ENCODE measurements at places on chromosomes 6 and 20. TPM values are rescaled to one million over a fixed set of nuclear protein-coding genes. Genes with fewer than 3 reads are reported as not detected.

GRCh38 chr6:108874470-108875160, 26.4 kb downstream of the ARMC2 start:
- H3K27ac ChIP-seq: peak overlapping the region; percentile 79
- peaks cover 39% of the 10 kb centered on the region for H3K4me1 ChIP-seq
- DNase-seq: no peak

C4B gene
- total RNA-seq: 44.3 TPM

DNA sequence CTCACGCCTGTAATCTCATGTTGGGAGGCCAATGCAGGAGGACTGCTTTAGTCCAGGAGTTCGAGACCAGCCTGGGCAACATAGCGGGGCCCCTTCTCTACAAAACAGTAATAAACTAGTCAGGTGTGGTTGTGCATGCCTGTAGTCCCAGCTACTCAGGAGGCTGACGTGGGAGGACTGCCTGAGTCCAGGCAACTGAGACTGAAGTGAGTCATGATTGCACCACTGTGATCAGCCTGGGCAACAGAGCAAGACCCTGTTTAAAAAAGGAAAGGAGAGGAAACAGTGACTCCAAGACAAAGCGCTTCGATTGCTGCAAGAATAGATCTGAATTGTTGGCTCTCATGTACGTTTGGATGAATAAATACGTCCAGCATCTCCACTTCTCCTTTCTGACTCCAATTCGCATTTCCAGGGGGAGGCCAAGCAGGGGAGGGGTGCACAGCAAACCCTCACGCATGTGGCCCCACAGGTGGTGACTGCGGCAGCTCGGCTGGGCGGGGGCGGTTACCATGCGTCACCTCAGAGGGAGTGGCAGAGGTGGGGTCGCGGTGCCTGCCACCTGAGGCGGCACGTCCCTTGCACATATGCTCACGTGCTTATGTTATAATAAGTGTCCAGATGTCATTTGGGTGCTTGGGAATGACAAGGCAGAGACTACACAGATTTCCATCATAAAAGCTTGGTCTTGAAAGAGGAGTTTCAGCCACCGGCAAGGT, 95.1 kb upstream of the MPC1 start:
- no peaks in the 10 kb centered on the region for H3K27me3 ChIP-seq
- H3K36me3 ChIP-seq: no peaks in the 10 kb centered on the region
- H3K4me1 ChIP-seq: no peaks in the 10 kb centered on the region
- H3K4me3 ChIP-seq: no peak overlapping the region
- no peak overlapping the region for H3K27ac ChIP-seq

POM121L2 gene
- total RNA-seq: not detected

DNA sequence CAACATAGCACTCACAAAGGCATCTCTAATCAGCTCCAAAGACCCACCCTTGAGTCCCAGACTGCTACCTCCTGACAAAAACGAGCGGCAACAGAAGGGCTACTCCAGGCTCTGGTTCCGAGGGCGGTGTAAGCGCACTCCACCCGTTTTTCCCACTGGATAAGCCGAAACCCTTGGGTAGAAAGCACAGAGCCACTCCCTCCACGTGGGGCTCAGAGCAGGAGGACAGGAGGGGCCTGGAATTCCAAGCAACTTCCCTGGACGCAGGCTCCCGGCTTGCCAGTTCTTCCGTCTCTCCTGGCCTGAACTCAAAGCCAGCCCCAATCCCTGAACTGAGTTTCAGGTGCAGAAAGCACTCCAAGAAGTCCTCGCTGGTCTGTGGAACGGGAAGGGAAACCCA, 7.4 kb downstream of the GMEB2 start:
- DNase-seq: no peak
- no peaks in the 10 kb centered on the region for H3K4me1 ChIP-seq
- peaks cover 25% of the 10 kb centered on the region for H3K36me3 ChIP-seq
- H3K27ac ChIP-seq: no peak overlapping the region

PEX3 gene
- total RNA-seq: 16.2 TPM

- no peak for DNase-seq
- H3K36me3 ChIP-seq: no peaks in the 10 kb centered on the region
- no peaks in the 10 kb centered on the region for H3K27me3 ChIP-seq
Measured at GRCh38 chr6:139587469-139587868, 213.0 kb upstream of the CITED2 start.

- no peaks in the 10 kb centered on the region for H3K4me1 ChIP-seq
- H3K4me3 ChIP-seq: no peak overlapping the region
- H3K27me3 ChIP-seq: no peaks in the 10 kb centered on the region
- no peak overlapping the region for H3K27ac ChIP-seq
- DNase-seq: no peak
Measured at GRCh38 chr6:33905071-33905609, 101.3 kb upstream of the MLN start.

DNA sequence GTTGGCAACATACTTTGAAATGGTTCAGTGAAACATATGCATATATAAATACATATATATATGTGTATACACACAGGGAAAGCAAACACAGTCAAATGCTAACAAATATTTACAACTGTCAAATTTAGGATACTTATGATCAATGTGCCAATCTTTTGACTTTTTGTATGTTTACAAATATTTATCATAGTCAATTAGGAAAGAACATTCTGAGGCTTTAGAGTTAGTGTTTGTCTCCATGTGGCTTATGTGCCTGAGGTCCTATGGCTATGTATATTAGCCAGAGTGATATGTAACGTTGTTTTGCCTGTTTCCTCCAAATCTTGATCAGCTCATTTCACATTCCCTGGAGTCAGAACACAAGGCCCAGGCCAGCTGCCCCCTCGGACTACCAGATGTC, 126.5 kb upstream of the MAN1A1 start:
- DNase-seq: no peak
- H3K27ac ChIP-seq: no peak overlapping the region
- no peaks in the 10 kb centered on the region for H3K36me3 ChIP-seq
- no peaks in the 10 kb centered on the region for H3K4me1 ChIP-seq

MYB gene
- total RNA-seq: not detected

GRCh38 chr6:13870214-13870830, 54.4 kb upstream of the RNF182 start:
- no peak overlapping the region for H3K4me3 ChIP-seq
- DNase-seq: no peak
- H3K27ac ChIP-seq: no peak overlapping the region
- peaks cover 12% of the 10 kb centered on the region for H3K4me1 ChIP-seq
- H3K36me3 ChIP-seq: no peaks in the 10 kb centered on the region

ZSCAN9 gene
- total RNA-seq: 29.0 TPM

GRCh38 chr6:75418233-75418632, 75.4 kb downstream of the FILIP1 start:
- H3K27ac ChIP-seq: no peak overlapping the region
- no peak overlapping the region for H3K4me3 ChIP-seq
- no peaks in the 10 kb centered on the region for H3K27me3 ChIP-seq
- no peak for DNase-seq
- H3K4me1 ChIP-seq: peaks cover 34% of the 10 kb centered on the region

CST4 gene
- total RNA-seq: not detected

RIMS1 gene
- 3.5 TPM for total RNA-seq

TREM2 gene
- 9.8 TPM for total RNA-seq

PARD6B gene
- total RNA-seq: 10.7 TPM

SNAI1 gene
- total RNA-seq: 19.1 TPM

DNA sequence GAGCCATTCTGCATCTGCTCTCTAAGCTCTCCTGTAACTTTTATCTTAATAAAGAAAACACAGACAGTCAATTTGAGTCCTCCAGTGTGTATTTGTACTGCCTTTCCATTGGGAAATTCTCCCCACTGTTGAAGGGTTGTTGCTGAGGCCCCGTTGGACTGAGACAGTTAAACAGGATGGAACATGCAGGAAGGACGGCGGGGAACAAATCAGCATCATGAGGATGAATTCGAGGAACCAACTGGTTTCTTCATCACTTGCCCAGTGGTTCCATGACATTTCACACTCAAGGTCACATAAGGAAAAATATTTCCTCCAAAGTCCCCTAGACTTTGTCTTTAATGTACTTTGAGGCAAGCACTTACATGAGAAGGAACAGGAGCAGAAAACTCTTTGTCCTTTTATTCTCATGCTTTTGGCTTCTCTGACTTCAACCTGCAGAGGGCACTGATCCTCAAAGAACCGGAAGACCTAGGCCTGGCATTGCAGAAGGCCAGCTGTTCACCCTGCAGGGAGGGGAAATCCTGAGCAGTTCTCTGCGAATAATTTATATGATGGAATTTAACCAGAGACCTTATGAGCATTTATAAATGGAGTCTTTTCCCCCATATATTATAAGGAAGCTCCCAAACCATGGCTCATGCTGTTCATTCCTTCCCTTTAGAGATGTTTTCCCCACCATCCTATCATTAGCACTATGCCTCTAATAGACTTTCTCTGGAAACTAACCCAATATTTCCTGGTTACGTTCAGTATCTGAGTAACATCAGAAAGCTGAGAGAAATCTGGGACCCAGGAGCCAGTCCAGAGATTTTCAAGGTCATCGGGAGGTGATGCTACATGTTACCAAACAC, 55.2 kb upstream of the ADGRF1 start:
- no peaks in the 10 kb centered on the region for H3K36me3 ChIP-seq
- no peaks in the 10 kb centered on the region for H3K27me3 ChIP-seq
- H3K27ac ChIP-seq: no peak overlapping the region
- DNase-seq: no peak
- H3K4me1 ChIP-seq: no peaks in the 10 kb centered on the region

GRCh38 chr20:29873946-29874345, 1383.5 kb upstream of the DEFB115 start:
- no peak for DNase-seq
- no peak overlapping the region for H3K27ac ChIP-seq
- H3K4me3 ChIP-seq: no peak overlapping the region
- no peaks in the 10 kb centered on the region for H3K27me3 ChIP-seq

GPX5 gene
- not detected for total RNA-seq

ATP9A gene
- 54.4 TPM for total RNA-seq

- no peaks in the 10 kb centered on the region for H3K36me3 ChIP-seq
- H3K27ac ChIP-seq: no peak overlapping the region
- H3K27me3 ChIP-seq: no peaks in the 10 kb centered on the region
- H3K4me1 ChIP-seq: no peaks in the 10 kb centered on the region
- DNase-seq: no peak
- peak overlapping the region; percentile 39 for H3K4me3 ChIP-seq
Measured at GRCh38 chr6:142913036-142913510, 31.9 kb downstream of the HIVEP2 start.

DNA sequence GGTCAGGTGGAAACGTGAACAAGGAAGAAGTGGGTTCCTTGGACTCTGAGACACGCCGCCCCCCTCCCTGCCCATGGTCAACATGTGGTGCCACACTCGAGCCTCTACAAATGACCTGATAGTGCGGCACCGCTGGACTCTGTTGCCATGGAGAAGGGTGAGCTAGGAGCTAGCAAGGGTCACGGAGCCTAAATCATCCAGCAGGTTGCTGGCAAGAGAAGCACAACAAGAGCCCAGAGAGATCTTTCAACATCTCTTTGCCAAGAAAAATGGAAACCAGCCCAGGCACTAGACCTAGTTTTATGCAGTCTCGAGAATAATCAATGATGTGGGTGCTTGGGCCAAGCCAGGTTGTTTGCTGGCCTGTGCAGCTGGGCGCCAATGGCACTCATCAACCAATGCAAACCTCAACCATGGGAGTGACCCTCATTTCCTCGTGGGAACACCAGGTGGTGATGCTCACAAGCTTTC, 69.5 kb downstream of the NOL4L start:
- no peak overlapping the region for H3K4me3 ChIP-seq
- H3K27ac ChIP-seq: no peak overlapping the region
- no peak for DNase-seq
- H3K4me1 ChIP-seq: no peaks in the 10 kb centered on the region
- H3K27me3 ChIP-seq: no peaks in the 10 kb centered on the region

GPR63 gene
- 0.99 TPM for total RNA-seq

VGLL2 gene
- total RNA-seq: not detected

GRCh38 chr20:23419995-23420901, 1.0 kb downstream of the NAPB start:
- H3K4me3 ChIP-seq: peak overlapping the region; percentile 97
- no peak for DNase-seq
- H3K4me1 ChIP-seq: peaks cover 16% of the 10 kb centered on the region
- no peaks in the 10 kb centered on the region for H3K36me3 ChIP-seq
- no peaks in the 10 kb centered on the region for H3K27me3 ChIP-seq
- H3K27ac ChIP-seq: peak overlapping the region; percentile 93

KCNG1 gene
- 0.41 TPM for total RNA-seq

DNA sequence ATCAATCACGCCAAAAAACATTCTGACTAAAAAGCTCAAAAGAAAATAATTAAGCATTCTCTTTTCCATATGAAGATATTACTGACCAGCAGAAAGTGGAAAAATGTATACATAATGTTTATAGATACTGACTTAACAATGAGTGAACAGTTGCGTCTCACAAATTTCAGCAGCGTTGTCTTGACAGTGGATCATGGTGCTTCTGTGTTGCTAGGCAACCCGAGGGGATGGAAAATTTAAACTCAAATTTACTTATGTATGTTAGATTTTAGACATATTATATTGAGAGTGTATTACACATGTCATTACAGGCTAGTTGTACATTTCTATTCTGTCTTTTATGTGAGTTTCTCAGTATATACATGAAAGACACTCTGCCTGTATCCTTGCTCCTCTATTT, 110.2 kb downstream of the LAMA2 start:
- H3K27ac ChIP-seq: no peak overlapping the region
- no peak overlapping the region for H3K4me3 ChIP-seq
- no peaks in the 10 kb centered on the region for H3K36me3 ChIP-seq
- H3K4me1 ChIP-seq: no peaks in the 10 kb centered on the region
- no peak for DNase-seq

- H3K27me3 ChIP-seq: no peaks in the 10 kb centered on the region
- no peak for DNase-seq
- peaks cover 7% of the 10 kb centered on the region for H3K4me1 ChIP-seq
Measured at GRCh38 chr6:169424821-169425240, 171.2 kb upstream of the THBS2 start.

DNA sequence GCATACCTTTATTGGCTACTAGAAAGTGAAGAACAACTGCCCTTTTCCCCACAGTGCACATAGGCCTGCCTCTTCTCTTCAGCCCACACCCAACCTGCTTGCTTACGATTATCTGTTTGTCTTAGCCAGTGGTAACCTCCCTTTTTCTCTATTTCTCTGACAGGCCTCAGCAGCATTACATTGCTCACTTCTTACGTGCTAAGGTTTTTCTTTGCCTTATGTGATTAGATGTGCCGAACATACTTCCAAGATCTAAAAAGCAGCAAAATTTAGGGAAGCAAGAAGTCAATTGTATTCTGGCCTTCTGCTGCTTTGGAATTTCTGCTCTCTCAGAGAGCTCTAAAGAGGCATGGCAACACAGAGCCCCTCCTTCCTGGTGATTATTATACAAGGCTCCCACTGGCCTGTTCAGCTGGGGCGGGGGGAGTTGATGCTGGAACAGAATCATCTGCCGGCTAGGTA, 7.0 kb downstream of the B4GALT5 start:
- no peak for DNase-seq
- no peak overlapping the region for H3K4me3 ChIP-seq
- no peaks in the 10 kb centered on the region for H3K27me3 ChIP-seq
- peaks cover 12% of the 10 kb centered on the region for H3K4me1 ChIP-seq
- H3K27ac ChIP-seq: peak overlapping the region; percentile 45
